ENCODE measurements at places on chromosomes 12 and 14.

DNA sequence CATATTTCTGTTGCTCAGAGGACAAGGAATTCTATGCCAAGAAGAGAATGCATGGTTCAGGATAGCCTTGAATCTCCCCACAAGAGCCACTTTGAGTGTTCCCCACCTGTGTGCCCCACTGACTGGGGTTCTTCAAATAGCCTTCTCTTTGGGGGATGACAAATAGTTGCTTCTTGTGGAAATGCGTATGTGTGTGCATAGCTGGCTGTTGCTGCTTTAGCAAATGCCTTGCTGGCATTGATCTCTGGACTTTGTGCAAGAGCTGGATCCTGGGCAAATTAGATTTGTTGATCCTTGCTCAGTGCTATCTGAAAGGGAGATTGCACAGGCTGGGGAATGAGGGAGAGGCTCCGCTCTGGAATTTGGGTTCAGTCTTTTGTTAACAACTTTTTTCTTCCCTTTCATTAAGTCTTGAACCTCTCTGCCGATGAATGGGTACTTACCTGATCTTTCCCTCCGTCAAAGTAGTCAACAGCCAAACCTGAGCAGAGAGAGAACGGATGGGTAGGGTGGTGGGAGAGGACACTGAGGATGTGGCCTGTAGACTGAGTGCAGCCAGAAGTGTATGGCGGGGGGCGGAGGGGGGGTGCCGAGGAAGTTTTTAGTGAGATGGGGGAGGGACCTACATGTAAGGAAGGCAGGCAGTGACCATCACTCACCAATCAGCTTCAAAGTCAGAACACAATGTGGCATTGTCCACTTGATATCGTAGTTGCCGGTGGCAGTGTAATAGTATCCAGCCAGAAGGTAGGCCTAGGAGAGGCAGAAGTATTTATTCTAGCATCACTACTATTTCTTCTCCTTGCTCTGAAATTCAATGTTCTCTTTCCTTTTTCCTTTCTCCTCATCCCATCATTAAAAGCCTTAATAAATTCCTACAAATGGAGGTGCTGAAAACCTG is 10.7 kb downstream of the EMG1 start:
- DNase-seq: no peak

DNA sequence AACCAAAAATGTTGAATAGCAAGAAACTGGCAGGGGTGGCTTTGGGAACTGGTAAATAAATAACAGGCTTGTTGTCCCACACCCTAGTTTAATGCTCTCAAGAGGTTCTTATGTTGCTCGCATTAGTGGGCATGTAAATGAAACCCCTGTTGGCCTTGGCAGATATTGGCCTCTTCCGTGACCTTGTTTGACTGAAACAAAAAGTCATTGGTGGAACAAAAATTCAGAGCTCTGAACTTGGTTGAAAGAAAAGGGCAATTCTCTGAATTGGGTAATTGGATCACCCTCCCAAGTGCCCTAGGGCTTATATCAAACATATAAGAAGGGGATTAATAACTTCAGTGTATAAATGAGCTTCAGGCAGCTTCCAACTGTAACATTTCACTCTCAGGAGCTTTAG is 426.2 kb downstream of the ZFP36L1 start:
- DNase-seq: no peak

DNA sequence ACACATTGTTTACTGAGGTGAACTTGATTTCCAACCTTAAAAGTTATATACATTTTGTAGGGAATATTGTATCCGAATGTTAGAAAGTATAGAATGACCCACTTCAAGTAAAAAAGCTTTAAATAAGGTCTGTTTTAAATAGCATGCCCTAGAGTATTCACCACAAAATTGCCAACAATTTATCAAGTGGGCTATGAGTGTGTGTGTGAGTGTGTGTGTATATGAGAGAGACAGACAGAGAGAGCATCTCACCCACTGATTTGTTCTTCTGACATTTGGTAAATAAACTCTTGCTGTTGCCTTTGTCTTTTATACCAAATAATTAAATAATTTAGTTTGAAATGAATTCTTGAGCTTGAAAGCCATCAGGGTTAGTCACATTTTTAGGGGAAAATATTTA is 29.8 kb upstream of the RAP1B start:
- no peak for DNase-seq

- no peak for DNase-seq
Measured at GRCh38 chr14:69040353-69040752, 61.3 kb upstream of the ACTN1 start.

DNA sequence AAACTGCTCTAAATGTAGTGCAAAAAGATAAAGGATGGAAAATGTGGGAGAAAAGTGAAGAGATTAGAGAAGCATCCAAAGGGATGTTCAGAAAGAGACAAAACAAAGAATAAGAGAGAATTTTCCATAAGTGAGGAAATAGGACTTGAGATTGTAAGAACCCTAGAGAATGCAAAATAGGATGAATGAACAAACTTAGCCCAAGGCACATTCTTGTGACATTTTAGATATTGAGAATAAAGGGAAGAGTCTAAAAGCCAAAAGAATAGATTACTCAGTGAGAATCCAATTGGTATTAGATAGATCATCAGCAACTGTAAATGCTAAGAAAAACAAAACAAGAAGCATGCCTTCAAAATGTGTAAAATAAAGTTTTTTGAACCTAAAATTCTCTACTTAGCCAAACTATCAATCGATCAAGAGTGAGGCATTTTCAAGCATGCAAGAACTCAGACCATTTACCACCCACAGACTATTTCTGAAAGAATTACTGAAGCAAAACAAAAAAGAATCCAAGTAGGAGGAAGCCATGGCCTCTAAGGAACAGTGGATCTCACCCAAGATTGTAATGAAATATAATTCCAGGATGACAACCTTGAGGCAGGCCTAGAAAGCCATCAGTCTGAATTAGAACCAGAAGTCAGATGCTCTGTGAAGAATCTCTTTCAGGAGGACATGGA is 33.5 kb downstream of the DYRK2 start:
- no peak for DNase-seq

DNA sequence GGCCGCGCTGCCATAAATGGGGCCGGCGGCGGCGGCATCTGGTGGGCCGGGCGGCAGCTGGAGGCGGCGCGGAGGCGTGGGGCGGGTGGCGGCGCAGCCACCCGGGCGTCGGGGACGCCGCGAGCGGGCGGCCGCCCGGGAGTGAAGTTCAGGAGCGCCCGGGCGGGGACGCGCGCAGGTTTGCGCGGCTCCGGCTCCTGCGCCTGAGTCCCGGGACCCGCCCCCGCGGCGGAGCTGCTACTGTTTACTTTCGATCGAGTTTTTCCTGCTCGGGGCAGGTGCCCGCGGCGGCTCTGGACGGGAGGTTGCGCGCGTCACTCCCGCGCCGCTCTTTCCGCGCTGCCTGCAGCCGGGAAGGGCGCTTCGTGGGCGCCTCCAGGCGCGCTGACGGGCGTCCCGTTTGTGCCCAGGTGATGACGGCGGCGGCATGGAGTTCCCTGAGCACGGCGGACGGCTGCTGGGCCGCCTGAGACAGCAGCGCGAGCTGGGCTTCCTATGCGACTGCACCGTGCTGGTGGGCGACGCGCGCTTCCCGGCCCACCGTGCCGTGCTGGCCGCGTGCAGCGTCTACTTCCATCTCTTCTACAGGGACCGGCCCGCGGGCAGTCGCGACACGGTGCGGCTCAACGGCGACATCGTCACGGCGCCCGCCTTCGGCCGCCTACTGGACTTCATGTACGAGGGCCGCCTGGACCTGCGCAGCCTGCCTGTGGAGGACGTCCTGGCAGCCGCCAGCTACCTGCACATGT is at the start of gene ZBTB42:
TSS of gene ZBTB42 (plus strand) at position 331 of the 749 bp plus-strand sequence. CDS start at position 428, 97 bp downstream.
- DNase-seq: no peak

Measured in dorsolateral prefrontal cortex (tissue), 122 donors.